ENCODE measurements at places on chromosomes 4 and X.

DNA sequence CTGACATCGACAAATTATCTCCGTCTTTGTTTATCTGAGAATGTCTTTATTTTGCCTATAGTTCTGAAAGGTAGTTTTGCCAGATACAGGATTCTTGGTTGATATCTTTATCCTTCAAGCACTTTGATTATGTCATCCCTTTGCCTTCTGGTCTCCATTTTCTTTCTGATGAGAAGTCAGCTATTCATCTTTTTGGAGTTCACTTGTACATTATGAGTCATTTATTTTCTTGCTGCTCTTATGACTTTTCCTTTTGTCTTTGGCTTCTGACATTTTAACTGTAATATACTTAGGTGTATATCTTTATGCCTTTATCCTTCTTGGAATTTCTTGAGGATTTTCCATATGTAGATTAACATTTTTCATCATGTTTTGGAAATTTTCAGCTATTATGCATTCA, 51.4 kb downstream of the SHROOM4 start:
- no peak for DNase-seq

- no peak for DNase-seq
Observed at GRCh38 chr4:47852136-47852535, 14.3 kb upstream of the CORIN start.

DNA sequence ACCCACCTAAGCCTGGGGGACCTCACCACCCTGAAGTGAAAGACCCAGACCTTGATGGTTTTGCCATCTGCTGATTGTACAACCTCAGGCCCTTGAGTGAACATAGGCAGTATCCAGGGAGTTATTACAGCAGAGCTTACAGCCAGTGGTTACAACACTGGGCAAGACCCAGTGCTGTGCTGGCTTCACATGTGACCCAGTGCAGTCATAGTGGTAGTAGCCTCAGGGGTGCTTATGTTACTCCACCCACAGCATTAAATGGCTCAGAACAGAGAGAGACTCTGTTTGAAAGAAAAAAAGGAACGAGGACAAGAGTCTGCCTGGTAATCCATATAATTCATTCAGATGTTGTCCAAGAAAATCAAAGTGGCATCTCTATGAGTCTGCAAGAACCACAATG, 45.2 kb upstream of the DACH2 start:
- DNase-seq = no peak

- no peak for DNase-seq
Observed at GRCh38 chr4:119921830-119922229, 144.8 kb downstream of the MAD2L1 start.

DNA sequence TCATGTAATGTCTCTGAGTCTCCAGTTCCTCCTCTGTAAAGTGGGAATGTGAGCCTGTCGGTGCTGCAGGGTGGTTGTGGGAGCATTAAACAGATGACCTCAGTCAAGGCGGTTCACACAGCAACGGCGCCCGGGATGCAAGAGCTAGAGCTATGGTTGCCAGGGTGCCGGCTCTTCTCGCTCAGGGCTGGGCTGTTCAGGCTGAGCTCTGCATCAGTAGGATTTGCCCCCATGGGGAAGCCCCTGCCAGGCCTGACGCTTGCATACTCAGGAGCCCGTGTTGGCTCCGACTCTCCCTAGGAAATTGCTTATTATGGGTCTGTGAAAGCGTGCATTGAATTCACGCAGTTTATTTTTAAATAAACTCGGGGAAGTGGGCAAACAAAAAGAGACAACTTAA, 67.3 kb downstream of the PSAPL1 start:
- no peak for DNase-seq

DNA sequence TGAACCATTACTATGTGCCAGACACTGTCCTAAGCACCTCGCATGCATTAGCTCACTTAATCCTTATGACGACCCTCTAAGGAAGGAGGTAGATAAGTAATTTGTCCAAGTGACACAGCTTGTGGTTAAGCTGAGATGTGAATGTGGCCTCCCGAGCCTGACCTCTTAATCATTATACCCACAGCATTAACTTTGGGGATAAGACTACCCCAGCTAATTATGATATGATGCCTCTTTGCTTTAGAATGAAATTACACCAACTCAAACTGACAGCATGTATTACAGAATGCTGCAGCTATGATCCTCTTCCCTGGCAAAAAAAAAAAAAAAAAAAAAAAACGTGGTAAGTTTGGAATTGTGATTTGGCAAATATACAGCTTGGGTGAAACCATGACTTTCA, 53.5 kb downstream of the APBB2 start:
- DNase-seq = no peak

GRCh38 chrX:118495958-118496762, 545 bp downstream of the DOCK11 start:
- DNase-seq = peak; percentile 57

DNA sequence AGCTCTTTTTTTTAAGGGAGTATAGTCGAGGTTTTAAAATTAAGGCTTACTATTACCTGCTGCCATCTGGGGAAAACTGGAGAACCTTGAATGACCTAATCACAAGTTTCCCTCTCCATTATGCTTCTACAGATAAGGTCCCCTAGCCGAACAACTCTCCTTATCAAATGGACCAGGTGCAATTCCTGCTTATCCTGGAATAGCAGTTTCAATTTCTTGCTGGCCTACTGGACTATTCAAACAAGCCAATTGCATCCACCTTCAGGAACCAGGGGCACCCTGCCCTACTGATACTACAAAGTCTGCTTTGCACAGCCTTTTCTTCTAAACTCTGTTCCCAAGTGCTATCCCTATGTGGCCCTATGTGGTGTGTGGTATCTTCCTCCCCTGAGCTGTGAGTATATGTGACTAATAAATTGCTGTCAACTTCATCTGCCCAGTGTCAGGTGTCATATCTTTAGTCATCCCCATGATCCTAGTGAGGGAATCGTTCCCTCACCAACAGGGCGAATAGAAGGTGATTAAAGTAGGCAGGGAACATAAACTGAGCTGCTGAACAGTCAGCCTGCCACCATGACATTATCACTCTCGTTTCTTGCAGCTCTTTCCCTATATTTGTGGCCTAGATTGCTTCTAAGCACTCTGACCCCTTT, 128.5 kb downstream of the ATG4A start:
- DNase-seq = no peak

DNA sequence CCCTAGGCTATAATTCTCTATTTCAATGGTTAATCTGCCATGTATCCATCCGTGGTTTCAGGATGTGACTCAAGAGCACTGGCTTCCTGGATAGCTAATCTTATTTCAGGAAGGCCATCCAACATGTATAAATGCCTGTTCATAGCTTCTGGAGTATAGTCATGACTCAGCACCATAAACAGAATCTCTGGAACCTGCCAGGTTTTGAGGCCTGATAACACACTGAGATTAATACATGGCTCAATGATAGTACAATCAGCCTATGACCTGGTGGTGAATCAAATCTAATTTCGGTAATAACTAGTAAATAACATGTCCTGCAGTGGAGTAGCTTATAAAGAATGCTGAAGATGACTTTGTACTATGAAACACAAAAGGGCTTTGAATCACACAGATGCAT, 5.7 kb upstream of the IL13RA2 start:
- DNase-seq = no peak

GRCh38 chr4:70991596-70991995, 1.9 kb upstream of the DCK start:
- no peak for DNase-seq

GRCh38 chrX:2696698-2697215, 5.7 kb downstream of the CD99 start:
- DNase-seq = no peak

- DNase-seq = no peak
Observed at GRCh38 chrX:101682723-101683122, 23.1 kb upstream of the ARMCX2 start.

DNA sequence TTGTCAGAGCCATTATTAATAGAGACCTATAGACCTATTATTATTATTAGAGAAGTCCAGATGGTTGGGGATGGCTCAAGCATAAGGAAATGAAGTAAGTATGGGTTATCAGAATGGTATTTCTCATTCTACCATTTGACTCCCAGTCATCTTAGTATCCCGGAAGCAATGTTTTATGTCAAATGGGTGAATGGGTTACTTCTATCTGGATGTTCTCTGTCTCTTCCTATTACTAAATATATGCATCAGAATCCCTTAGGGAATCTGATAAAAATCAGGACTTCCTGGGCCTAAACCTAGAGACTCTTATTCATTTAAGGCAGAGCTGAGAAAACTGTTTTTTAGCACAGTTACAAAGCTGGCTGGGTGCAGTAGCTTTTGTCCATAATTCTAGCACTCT, 149.9 kb downstream of the SLC10A7 start:
- no peak for DNase-seq

DNA sequence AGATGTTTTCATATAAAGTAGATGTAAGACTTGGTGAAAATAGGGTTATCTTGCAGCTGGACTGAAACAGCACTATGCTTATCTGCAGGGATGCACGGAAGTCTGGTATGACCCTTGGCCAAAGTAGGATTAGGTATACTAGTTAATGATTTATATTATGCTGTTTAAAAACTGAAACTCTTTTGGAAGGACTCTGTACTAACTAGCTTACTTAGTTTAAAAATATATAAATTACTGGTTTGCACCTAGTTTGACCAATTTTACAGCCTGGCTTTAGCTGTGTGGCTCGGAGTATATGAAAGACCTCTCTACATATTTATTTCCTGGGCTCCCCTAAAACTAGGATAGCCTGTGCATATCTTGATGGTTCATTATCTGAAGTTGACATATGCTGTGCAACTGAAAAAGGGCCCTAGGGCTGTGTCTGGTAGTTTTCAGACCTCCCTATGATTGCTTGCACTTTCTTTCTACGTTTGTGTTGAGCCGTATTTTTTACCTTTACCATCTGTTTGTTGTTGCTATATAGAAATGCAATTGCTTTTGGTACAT, 89.2 kb downstream of the TMEM144 start:
- DNase-seq = no peak

- DNase-seq = no peak
Observed at GRCh38 chrX:24025741-24026403, 1.1 kb downstream of the KLHL15 start.

- DNase-seq = no peak
Observed at GRCh38 chr4:96326846-96327245, 487.0 kb downstream of the PDHA2 start.

GRCh38 chr4:124427095-124427767, 285.3 kb downstream of the ANKRD50 start:
- DNase-seq = no peak

GRCh38 chr4:164614329-164614728, 139.6 kb upstream of the SMIM31 start:
- DNase-seq = no peak

DNA sequence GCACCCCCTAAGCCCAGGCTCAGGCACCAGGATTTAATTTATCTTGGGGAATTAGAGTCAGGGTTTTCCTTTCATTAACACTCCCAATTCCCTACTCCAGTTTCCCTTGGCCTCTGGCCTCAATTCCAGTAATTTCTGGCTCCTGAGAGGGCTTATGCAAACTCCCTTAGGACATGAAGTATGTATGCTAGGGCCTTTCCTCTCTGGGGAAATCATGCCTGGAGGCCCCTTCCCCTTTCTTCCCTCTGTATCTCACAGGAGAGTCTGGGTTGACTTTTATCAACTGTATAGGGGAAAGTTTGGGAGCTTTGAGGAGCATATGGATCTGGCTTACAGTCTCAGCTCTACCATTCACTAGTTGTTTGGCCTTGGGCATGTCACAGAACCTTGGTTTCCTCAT, 169.5 kb downstream of the SHROOM4 start:
- DNase-seq = no peak

GRCh38 chr4:5361968-5362367, 310.7 kb downstream of the STK32B start:
- DNase-seq = no peak

DNA sequence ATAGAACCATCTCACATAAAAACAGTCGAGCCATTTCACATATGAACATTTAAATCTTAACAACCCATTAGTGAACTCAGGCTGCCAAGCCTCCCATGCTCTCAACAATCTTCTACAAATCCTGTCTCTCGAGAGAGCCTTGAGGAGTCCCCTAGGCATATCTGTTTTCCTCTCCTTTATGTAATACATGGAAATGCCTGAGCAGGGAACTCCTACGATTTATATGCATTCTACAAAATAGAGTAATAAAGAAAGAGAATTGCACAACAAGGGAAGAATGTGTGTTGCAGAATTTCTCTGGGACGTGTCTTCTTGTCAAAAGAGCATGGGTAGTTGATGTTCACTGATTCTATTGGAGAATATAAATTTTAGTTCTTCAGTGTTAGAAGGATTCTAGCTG, 101.8 kb upstream of the VCX2 start:
- DNase-seq = no peak

DNA sequence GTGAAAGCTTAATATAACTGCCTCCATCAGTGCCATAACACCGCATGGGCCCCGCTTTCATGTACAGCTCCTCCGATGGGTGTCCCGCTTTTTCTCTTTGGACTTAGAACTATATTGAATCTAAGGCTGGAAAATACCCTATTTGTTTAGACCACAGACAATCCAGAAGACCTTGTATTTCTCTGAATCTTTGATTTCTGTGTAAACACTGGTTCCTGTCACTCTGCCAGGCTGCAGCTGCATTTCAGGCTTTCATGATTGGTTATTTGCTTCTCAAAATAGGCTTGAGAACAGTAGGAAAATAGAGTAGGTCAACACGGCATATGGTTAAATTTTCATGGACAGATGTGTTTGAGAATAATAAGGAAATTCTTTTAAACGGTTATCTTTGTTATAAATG, 80.0 kb downstream of the NWD2 start:
- no peak for DNase-seq
